DMS79 treated with DMSO at 0.1 percent for 48 hours (cell line): ENCODE measurements at places on chromosomes 3 and 15.

GRCh38 chr3:88105325-88105724, 44.4 kb upstream of the C3orf38 start:
- no peak for DNase-seq

DNA sequence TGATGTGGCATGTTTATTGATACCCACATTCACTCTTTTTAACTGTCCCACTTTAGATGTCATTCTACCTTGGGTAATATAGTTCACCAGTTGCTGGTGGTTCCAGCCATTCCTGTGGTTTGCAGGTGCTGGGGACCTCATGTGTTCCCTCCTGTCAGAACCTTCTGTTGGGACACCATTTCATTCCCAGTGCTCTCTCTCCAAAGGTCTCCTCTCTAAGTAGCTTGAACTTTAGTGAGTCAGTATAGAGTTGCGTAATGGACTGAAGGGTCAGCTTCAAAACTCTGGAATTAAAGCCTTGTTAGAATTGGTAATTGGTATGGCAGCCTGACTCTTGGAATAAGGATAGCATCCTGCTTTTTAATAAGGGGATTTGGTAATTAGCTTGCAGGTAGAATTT, 108.5 kb downstream of the PLCL2 start:
- DNase-seq: no peak

GRCh38 chr3:141129541-141130011, 78.4 kb downstream of the SPSB4 start:
- no peak for DNase-seq

DNA sequence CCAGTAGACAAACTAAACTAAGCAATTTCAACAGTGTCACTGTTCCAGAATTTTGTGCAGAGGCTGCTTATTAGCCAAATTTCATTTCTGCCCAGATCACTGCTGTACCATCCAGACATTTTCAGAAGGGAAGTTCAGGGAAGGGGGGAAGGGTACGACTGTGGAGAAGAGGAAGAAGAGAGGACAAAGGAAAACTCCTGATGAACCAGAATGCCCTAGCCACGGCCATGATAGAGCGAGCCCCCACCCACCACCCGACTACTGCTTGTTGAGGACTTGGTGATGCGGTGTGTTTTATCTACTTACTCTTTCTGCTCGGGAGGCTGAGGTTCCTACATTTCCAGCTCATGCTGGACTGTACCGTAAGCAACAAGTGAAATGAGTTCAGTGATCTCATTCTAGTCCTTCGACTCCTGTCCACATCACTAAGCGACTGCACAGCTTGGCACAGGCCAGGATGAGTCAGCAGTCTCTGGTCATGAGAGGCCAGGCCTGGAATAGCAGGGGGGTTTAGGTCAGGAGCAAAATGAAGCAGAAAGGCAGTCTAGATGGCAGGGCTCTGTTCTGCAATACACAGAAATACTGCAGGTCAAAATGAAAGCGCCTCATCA, 330.8 kb downstream of the TIGIT start:
- DNase-seq: no peak

DNA sequence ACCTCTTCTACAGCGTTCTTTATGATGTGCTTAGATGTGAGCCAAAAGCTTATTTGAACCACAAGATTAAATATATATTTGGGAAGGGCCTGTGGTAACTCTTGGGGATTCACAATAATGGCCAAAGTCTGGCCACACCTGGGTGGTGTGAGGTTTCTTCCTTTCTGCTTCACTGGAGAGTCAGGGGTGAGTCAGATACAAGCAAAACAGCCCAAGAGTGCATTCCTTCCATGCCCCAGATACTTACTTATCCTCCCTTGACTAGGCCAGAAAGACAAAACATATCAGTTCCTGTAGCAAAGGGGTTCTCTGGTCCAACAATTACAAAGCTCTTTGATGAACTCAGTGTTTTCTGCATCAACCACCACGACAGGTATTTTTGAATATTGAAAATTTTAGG, 941 bp downstream of the ZBED2 start:
- DNase-seq: no peak

GRCh38 chr3:172151651-172152649, 112.6 kb downstream of the FNDC3B start:
- no peak for DNase-seq

DNA sequence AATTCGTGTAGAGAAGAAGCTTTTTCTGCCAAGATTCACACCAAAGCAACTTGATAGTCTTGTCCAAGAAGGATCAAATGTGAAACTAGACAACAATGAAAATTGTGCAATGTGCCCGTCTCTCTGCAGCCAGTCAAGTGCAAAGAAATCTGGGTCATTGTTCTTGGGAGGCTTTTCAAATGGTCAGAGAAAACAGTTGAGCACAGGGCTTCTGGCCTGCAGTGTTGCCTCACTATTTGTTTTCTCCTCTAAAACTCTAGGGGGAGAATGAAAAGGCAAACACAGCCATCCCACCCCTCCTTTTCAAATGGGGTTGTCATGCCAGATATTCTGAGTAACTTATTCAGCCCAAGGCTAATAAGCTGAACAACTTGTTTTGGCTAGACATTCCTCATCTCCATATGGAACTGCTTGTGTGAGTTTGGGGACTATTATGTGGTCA, 417.6 kb upstream of the CDIN1 start:
- DNase-seq: no peak

- no peak for DNase-seq
These were observed 576.4 kb downstream of the FOXP1 start for GRCh38 chr3:71006810-71007785.

GRCh38 chr3:168116279-168116678, 20.6 kb upstream of the GOLIM4 start:
- DNase-seq: no peak

GRCh38 chr3:54527953-54528352, 399.9 kb downstream of the LRTM1 start:
- no peak for DNase-seq
